Omental fat pad (tissue), 4 donors: ENCODE measurements at places on chromosomes 3 and 15. TPM values are rescaled to one million over a fixed set of nuclear protein-coding genes. Genes with fewer than 3 reads are reported as not detected.
A peak's percentile ranks its signal among the peaks of the same experiment; 100 is the strongest.

EXD1 gene
- not detected for total RNA-seq

OSTN gene
- total RNA-seq = not detected

UPK1B gene
- total RNA-seq = 1.1 TPM

RGMA gene
- total RNA-seq = 5.6 TPM

MYO1E gene
- 35.7 TPM for total RNA-seq

DNA sequence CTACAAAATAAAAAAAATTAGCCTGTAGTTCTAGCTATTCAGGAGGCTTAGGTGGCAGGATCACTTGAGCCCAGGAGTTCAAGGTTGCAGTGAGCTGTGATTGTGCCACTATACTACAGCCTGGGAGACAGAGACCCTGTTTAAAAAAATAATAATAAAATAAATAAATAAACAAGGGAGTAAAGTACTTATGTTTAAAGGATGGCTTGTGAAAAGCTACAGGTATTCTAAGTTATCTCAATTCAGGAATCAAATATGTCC lies 74.2 kb downstream of the ANKRD28 start:
- DNase-seq = no peak

DNA sequence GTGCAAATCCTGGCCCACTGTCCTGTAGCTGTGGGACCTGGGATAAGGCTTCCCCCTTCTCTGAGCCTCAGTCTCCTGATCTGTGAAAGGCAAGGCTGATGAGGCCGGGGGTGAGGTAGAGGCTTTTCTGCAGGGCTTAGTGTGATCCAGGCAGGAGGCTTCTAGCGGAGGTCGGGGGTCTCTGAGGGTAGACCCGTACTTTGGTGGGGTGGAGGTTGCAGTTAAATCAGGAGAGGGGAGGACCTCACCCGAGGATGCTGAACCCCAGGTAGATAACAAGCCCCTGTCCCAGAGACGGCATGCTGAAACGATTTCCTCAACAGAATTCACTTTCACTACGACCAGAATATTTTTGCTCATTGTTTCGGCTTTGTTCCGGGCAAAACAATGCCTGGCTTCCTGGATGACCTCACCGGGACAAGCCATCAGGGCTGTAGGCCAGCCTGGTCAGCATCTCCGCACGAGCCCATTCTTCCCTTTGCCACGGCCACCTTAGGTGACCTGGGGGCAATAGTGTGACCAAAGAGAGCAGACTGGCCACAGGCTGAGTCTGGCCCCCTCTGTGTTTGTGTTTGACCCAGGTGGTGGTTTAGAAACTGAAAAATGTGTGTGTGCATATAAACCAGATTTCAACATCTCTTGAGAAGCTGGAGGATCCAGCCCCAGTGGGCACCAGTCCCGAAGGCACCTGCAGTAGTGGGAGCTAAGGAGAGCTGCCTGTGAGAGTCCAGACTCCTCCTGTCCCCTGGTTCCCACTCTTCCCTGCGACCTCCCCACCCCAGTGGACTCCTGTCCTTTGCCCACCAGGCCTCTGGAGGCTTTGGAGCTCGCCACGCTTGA lies 33.0 kb downstream of the SLC6A6 start:
- no peak for DNase-seq

DNA sequence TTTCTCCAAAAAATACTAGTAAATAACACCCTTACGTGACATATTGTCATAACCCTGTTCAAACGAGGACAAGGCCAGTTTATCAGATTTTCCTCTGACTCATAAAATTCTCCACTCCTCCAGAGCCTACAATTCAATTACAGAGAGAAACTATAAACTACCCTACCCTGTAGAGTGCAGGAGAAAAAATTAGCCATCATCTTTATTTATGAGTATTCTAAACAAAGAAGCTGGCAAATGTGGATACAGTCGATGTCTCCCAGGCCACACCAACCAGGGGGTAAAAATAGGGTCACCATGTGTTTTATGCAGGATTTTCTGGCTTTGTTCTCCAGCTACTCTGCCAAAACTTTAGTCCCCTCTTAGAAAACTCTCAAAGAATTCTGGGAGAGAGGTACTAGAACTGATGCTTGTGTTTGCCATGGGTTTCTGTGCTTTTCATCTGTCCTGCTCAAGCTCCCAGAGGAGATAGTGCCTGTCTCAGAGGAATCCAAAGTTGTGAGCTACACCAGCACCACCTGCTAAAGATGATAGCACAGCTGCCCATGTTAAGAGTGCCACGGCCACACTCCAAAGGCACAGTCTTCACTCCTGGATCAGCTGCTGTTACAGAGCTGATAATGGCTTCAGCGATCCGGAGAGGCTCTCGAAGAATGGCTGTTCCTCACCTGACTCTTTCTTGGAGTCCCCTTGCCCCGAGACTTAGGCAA lies 150.2 kb downstream of the IMPG2 start:
- DNase-seq = no peak

DNA sequence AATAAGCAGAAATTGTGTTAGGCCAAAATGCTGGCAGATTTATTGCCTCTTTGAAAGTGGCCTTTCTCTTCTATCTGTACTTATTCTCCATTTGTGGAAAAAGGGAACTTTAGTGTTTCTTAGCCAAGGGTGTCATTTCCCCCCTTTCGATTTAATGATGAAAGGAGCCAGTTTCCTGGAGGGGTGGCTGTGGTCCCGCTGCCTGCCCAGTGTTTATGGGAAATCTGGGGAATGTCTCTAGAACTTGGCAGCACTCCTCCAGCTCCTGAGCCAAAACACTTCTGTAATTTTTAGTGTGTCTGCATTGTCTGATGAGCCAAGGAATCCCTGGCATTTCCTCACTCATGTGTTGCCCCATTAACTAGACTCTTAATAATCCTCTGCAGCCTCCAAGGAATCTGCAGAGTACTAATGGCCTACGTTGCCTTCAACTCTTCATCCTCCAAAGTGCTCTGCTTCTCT lies 448.8 kb downstream of the GRM7 start:
- DNase-seq = peak; percentile 22

- no peak for DNase-seq
Measured at GRCh38 chr3:127694467-127695215, 21.9 kb downstream of the ABTB1 start.

DNA sequence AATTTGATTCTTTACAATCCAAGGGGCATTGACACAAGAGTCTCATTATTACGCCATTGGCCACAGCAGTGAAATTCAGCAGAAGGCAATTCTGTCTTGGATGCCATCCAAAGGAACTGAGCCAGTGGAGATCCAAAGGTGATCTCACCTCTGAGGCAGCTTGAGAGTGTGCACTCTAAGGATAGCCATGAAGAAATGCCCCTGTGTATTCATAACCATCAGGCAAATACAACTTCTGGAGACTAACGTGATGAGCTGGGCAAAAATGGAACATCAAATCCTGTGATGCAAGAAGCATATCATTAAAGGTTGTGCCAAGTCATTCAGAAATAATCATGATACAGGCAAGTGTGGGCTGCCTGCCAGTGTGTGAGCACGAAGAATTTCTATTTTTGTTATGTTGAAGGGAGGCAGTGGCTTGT lies 41.4 kb downstream of the ROBO2 start:
- DNase-seq = no peak

DNA sequence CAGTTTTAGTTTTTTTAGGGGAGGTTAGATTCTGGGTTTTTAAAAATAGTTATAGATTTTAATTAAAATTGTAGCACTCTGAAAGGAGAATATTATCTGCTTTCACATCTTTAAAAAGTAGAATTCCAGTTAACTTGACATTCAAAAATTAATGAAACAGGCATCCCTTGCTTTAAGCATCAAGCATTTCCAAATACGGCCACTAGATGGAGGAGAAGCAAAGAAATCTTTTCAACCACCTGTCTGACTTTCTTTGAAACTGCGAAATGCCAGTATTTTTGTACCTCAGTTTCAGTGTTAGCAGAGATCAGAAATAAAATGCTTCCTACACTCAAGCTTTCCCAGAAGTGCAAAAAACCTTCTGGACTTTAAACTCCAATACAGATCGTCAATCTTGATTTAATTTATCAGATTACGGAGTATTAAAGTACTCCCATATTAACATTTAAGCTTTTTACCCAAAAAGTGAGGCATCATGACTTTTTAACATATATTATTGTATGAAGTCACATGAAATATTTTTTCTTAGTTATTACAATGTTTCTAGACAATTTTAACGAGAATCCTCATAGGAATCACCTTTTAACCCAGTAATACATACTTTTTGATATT lies 153.3 kb downstream of the P3H2 start:
- DNase-seq = no peak

GRCh38 chr3:184788751-184789150 lies 23.2 kb upstream of the VPS8 start:
- no peak for DNase-seq

GRCh38 chr3:16147220-16147994 lies 27.1 kb upstream of the GALNT15 start:
- DNase-seq = no peak

DNA sequence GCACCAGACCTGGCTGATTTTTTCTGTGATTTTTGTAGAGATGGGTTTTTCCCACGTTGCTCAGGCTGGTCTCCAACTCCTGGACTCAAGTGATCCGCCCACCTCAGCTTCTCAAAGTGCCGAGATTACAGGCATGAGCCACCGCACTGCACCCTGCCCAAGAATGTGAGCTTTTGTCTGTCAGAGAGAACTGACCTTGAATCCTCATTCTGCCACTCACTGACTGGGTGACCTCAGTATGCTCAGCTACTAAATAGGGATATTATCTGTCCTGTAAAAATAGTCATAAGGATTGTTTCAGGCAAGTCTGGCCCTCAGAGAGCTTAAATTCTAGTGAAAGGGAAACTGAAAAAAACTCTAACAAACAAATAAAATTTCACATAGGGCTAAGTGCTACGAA lies 2.1 kb upstream of the RFT1 start:
- DNase-seq = no peak

DNA sequence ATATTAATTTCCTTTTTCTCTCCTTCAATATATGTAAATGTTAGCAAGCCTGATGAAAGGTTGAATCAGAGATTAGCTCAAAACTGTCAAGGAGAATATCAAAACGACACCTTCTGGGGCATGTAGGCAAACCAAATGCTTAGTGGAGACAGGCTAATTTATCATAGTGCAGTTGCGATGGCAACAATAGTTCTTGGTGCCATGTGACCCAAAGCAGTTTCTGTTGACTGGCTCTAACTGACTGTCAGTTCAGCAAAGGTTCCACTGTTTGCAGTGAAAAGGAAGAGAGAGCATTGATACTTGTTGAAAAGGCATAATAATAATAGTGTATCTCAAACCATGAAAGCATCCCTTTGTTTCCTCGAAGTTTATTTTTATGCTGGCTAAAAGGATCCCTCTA lies 513.9 kb downstream of the NLGN1 start:
- DNase-seq = no peak

DNA sequence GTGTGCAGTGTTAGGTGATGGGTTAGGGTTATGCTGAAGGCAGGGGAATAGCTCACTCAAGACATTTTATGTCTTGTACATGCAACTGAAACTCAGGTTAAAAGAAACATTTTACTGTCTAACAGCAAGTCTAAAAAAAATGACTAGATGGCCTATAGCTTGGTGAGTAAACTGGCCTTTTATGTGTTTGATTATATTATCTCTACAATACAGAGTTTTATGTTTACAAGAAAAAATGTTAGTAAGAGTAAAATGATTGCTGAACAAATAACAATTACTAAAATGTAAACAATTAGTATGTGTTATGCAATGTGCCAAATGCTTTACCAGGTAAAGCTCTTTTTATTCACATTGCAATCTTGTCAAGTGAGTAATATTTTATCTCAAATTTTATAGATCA lies 1039.6 kb downstream of the ROBO2 start:
- no peak for DNase-seq

DNA sequence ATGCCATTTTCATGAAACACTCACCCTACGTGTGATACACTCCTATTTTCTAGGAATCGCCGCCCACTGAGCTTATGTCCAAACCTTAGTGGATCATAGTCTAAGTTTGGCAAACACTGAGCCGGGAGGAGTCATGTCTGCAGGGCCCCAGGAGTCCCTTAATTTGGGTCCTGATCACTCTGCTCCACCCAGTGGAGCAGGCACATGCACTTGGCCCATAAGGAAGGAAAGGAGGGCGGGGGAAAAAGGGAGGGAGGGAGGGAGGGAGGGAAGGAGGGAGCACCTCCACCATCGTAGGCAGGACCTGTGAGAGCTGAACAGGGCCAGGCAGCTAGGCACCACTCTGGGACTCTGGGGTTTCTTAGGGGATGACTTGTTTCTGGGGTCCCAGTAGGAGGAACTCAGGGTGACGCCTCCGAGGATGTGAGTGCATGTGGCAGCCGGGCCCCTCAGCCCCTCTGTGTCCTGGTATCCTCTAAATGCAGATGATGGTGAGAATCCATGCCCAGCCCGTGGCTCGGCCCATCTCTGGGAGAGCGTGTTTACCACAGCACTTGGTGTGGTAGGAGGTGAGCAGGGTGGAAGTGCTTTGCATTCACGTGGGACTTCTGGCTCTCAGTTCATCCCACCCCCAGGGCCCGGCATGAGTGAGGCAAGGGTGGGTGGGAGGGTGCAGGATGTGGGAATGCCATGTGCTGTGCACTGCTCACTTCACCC lies 109.4 kb downstream of the KLF13 start:
- DNase-seq = no peak

DNA sequence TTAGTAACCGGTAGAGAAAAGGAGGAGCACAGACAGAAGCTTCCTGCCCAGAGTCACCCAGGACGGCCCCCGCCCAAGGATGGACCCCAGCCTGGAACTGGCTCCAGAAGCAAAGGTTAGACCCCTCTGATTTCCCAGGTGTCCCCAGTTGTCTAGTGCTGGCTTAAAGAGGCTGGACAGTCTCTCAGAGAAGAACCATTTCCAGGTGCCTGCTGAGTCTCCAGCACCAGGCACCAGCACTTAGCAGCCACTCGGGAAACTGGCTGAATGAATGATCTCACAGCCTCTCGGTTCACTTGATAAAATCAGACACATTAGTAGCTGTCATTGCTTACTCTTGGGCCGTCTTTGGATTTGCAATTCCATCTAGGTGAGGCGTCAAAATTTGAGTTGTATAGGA lies 139.7 kb upstream of the HES1 start:
- no peak for DNase-seq

GRCh38 chr3:178665747-178666146 lies 129.5 kb downstream of the KCNMB2 start:
- no peak for DNase-seq

GRCh38 chr15:47885920-47886319 lies 168.6 kb downstream of the SEMA6D start:
- DNase-seq = no peak

- DNase-seq = no peak
Measured at GRCh38 chr3:16214366-16214765, 39.9 kb downstream of the GALNT15 start.

- DNase-seq = no peak
Measured at GRCh38 chr3:197297002-197297401, 1.4 kb downstream of the DLG1 start.

DNA sequence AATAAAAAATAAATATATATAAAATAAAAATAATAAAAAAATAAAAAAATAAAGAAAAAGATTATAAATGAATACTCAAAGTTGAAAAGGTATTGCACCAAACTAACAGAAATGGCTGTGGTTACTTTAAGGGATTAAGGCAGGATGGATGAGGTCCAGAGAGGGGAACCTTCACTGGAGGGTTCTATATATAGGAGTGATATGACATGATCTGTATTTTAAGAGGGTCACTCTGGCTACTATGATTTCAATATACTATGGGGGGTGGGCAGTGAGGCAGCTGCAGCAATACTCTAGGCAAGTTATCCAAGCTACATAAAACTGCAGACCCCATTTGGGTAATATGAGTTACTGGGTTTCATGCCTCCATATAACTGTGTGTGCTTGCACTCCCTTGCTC lies 24.6 kb downstream of the ACAD11 start:
- no peak for DNase-seq
